ENCODE measurements at places on chromosomes 3 and 15.

DNA sequence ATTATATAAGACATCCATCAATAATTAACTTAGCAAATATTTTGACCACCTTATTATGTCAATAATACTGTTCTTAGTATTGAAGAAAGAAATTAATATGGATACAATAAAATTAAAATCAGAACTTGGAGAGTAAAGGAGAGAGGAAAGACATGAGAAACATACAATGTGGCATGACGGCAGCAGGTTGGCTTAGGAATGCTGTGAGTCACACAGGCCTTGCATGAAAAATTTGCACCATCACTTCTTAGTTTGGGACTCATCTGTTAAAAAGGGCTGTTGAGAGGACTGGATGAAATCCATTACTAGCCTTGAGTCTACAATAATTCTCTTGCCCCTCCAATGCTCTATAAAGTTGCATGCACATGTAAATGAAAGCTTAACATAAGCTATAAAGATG, 880.8 kb downstream of the ROBO1 start:
- no peaks in the 10 kb centered on the region for H3K36me3 ChIP-seq
- H3K4me1 ChIP-seq, result no peaks in the 10 kb centered on the region
- H3K27me3 ChIP-seq, result no peaks in the 10 kb centered on the region
- H3K4me3 ChIP-seq, result no peak overlapping the region
- peak; percentile 61 for DNase-seq
- H3K27ac ChIP-seq, result no peak overlapping the region

GRCh38 chr3:15682561-15683185, 81.1 kb downstream of the BTD start:
- H3K36me3 ChIP-seq, result peaks cover 2% of the 10 kb centered on the region
- H3K4me3 ChIP-seq, result no peak overlapping the region
- H3K27me3 ChIP-seq, result no peaks in the 10 kb centered on the region
- no peaks in the 10 kb centered on the region for H3K4me1 ChIP-seq
- no peak overlapping the region for H3K27ac ChIP-seq
- no peak for DNase-seq

DNA sequence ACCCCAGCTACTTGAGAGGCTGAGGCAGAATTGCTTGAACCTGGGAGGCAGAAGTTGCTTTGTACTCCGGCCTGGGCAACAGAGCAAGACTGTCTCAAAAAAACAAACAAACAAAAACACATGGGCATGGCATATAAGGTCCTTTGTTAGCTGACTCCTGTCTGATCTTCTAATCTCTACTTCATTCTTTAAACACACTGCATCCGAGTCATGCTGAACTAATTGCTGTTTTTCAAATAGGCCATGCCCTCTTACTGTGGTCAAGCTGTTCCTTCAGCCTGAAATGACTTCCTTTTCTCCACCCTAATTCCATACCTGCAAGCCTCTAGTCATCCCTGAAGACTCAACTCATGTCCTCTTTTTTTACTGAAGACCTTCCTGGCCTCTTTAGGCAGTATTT, 22.3 kb upstream of the SLMAP start:
- H3K36me3 ChIP-seq, result no peaks in the 10 kb centered on the region
- H3K4me3 ChIP-seq, result no peak overlapping the region
- no peak overlapping the region for H3K27ac ChIP-seq
- peak; percentile 21 for DNase-seq
- H3K4me1 ChIP-seq, result no peaks in the 10 kb centered on the region

DNA sequence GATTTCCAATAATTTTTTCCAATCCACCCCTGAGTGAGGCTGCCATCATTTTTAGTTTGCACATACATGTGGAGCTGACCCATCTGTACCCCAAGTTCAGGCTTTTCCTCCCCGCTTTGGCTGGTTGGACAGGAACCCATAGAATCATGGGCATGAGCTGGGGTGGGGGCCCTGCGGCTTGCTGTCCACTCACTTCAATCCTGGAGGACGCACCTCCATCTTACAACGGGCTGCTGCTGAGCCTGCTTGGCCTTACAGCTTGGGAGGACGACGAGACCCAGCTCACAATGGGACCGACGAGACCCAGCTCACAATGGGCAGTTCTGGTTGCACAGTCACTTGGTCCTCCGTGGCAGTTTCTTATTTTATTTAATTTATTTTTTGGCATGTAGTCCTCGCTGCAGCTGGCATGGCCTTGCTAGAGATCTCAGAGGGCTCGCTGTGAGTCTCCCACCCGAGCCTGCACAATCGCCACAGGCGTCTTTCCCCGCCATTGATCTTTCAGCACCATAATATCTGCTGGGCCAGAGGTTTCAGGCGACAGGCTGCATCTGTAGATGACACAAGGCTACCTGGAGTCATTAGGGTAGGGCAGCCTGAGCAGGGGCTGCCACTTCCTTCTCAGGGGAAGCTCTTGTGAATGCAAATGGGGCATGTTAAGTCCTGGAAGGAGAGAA, 19.6 kb upstream of the EPHB3 start:
- no peak for DNase-seq
- H3K36me3 ChIP-seq, result no peaks in the 10 kb centered on the region
- H3K4me3 ChIP-seq, result no peak overlapping the region
- H3K27me3 ChIP-seq, result no peaks in the 10 kb centered on the region

- H3K27ac ChIP-seq, result no peak overlapping the region
- no peak overlapping the region for H3K4me3 ChIP-seq
- no peak for DNase-seq
- H3K4me1 ChIP-seq, result no peaks in the 10 kb centered on the region
- H3K36me3 ChIP-seq, result no peaks in the 10 kb centered on the region
Observed at GRCh38 chr3:89186456-89186855, 79.0 kb downstream of the EPHA3 start.

DNA sequence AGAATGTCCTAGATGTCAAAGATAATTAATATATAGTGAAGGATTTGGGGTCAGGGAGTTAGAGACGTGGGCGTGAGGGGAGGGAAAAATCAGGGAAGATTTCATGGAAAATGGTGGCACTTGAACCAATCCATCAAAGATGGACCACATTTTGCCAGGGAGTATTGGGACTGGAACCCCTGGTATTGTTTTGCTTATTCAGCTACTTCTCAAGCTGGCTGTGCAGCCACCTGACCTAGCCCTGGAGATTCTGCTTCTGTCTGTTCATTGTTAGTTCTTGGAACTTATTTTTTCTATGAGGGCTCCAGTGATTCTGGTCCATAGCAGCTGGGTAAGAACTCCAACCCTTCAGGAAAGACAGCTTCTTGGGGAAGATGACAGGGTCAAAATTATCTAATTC, 3.3 kb upstream of the THRB start:
- no peaks in the 10 kb centered on the region for H3K36me3 ChIP-seq
- no peak for DNase-seq
- no peak overlapping the region for H3K27ac ChIP-seq
- H3K4me3 ChIP-seq, result no peak overlapping the region

DNA sequence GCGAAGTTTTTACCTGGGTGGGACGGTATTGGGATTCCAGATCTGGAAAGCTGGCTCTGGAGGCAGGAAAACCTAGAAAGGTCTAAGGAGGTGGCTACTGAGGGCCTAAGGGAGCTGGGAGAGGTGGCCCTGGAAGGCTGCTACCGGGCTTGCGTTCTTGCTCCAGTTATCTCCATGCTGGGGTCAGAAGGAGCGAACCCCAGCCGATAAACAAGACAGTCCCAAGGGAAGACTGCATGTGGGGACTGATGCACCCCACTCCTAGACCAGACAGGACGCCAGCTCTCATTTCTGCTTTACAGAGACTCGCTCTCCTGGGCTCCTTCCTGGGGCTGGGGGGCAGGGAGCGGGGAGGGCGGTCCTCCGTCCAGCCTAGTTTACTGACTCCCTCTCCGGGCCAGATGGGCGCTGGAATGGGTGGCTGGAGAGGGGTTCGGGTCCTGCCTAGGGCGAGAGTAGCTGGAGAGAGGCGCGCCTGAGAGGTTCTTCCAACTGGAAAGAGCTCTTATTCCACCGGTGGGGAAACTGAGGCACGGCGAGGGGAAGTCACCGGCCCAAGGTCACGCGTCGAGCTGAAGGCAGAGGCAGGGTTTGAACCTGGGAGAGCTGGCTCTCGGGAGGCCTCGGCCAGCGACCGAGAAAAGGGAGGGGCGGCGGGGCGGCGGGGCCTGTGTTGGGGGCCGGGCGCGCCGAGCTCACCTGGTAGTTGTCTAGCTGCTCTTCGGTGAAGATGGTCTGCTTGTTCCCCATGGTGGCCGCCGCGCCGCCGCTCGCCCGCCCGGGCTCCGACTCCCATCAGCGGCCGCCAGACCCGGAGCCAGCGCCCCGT, 565 bp downstream of the CIB2 start:
- H3K4me3 ChIP-seq, result peak overlapping the region; percentile 41
- DNase-seq, result no peak
- H3K27me3 ChIP-seq, result no peaks in the 10 kb centered on the region
- H3K4me1 ChIP-seq, result no peaks in the 10 kb centered on the region
- H3K27ac ChIP-seq, result no peak overlapping the region

DNA sequence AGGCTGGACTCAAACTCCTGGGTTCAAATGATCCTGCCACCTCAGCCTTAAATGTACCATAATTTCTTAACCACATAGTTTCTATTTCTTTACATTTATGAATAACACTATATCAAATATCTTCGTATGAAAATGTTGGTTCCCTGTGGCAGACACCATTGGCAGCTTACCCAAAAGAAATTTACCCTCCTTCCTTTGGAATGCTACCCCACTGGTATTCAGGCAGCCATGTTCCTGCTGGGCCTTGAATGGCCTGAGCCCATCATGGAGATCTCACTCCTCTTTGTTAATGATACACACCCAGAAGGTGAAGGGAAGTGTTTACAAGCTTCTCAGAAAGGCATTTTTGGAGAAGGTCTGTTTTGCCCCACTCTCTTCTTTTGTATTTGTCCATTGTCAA, 94.3 kb upstream of the RNF7 start:
- H3K4me1 ChIP-seq, result no peaks in the 10 kb centered on the region
- peak; percentile 54 for DNase-seq
- no peaks in the 10 kb centered on the region for H3K36me3 ChIP-seq
- no peak overlapping the region for H3K4me3 ChIP-seq
- H3K27ac ChIP-seq, result no peak overlapping the region

GRCh38 chr3:77262361-77262760, 222.5 kb downstream of the ROBO2 start:
- H3K27me3 ChIP-seq, result no peaks in the 10 kb centered on the region
- no peak overlapping the region for H3K4me3 ChIP-seq

- DNase-seq, result peak; percentile 85
- no peaks in the 10 kb centered on the region for H3K4me1 ChIP-seq
- no peaks in the 10 kb centered on the region for H3K36me3 ChIP-seq
- H3K27ac ChIP-seq, result no peak overlapping the region
Observed at GRCh38 chr3:45241206-45241605, 15.1 kb upstream of the TMEM158 start.

DNA sequence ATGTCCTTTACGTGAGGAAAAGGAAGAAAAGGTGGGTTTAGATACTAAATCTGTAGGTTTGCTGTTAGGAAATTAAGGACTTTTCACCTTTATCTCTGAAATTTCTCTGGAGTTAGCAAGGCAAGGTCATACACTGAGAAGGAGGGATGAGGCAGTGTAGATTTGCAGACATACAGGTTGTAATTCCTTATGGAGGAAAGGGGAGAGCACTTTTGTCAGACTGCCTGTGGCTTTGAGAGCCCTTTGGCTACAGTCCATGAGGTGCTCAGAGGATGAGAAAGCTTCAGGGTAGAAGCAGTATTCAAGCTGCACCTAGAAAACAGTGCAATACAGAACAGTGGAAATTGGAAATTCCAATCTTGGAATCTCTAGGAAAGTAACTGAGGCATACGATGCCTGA, 8.3 kb downstream of the RPL14 start:
- no peak overlapping the region for H3K4me3 ChIP-seq
- DNase-seq, result no peak
- H3K36me3 ChIP-seq, result peaks cover 2% of the 10 kb centered on the region
- H3K27me3 ChIP-seq, result no peaks in the 10 kb centered on the region
- no peak overlapping the region for H3K27ac ChIP-seq

DNA sequence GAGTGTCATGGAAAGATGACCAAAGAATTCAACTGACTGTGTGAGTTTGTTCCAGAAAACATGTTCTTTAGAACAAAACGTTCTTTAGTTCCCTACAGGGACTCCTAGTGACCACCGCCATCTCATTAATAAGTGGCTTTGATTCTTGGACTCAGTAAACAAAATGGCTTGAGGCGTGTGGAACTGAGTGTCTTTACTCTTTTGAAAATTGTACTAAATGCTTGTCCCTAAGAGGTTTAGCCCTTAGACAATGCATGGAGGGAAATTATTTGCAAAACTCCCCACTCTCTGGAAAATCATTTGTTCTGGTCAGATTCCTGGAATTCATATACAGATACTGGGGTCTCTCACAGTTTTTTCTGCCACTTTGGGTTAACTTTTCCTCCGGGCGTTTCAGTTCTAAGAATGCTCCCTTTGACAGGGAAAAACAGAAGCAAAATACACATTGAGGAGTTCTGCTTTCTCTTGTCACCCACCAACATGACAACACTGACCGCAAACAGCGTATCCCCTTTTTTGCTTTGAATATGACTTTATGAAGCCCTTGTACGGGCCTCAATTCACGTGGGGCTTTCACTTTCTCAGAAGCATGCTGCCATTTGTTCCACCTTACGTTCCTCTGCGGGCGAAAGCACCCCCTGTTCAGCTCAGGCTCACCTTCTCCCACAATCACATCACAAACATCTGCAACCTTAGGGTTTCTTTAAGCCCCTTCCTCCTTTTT, 15.3 kb upstream of the NRROS start:
- H3K27ac ChIP-seq, result no peak overlapping the region
- no peak overlapping the region for H3K4me3 ChIP-seq
- no peak for DNase-seq
- H3K36me3 ChIP-seq, result no peaks in the 10 kb centered on the region
- H3K4me1 ChIP-seq, result no peaks in the 10 kb centered on the region
- no peaks in the 10 kb centered on the region for H3K27me3 ChIP-seq

GRCh38 chr3:187833799-187834578, 88.7 kb upstream of the BCL6 start:
- H3K27ac ChIP-seq, result no peak overlapping the region
- DNase-seq, result no peak
- H3K4me3 ChIP-seq, result no peak overlapping the region
- no peaks in the 10 kb centered on the region for H3K36me3 ChIP-seq
- no peaks in the 10 kb centered on the region for H3K4me1 ChIP-seq

DNA sequence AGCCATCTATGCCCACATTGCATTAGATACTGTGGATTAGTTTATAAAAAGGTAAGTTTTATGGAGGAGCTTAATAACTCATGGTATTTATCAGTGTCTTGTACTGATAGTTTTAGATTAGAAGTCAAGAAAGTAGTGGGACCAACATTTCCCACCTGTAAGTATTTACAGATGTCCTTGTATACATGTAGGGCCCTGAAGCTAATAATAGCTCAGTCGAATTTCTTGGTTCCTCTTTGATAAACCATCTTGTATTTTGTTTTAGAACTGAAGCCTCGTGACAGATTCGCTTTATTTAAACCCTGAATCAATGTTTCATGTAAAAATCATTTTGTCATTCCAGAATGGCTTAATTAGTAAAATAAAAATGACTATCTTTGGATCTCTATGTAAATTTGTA, 73.4 kb downstream of the CRYBG3 start:
- no peak overlapping the region for H3K4me3 ChIP-seq
- H3K27ac ChIP-seq, result no peak overlapping the region
- no peaks in the 10 kb centered on the region for H3K36me3 ChIP-seq
- H3K27me3 ChIP-seq, result no peaks in the 10 kb centered on the region
- no peaks in the 10 kb centered on the region for H3K4me1 ChIP-seq
- DNase-seq, result no peak

Data from mesendoderm (in vitro differentiated cells).